ENCODE measurements at places on chromosomes 16 and 17.

DNA sequence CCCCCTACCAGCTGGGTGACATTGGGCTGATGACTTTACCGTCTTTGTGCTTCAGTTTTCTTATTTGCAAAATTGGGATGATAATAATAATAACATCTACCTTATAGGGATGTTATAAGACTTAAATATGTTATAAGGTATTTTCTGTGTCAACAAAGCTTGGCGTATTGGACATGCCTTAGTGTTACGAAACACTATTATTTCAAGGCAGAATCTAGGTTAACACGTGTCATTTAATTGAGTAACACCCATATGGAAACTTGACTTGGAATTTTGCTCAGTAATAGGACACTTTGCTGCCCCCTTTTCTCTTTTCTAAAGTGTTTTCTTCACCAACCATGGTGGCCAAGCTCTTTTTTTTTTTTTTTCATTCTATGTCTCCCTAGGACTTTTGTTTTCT, 294.2 kb upstream of the SALL1 start:
- DNase-seq, result no peak

DNA sequence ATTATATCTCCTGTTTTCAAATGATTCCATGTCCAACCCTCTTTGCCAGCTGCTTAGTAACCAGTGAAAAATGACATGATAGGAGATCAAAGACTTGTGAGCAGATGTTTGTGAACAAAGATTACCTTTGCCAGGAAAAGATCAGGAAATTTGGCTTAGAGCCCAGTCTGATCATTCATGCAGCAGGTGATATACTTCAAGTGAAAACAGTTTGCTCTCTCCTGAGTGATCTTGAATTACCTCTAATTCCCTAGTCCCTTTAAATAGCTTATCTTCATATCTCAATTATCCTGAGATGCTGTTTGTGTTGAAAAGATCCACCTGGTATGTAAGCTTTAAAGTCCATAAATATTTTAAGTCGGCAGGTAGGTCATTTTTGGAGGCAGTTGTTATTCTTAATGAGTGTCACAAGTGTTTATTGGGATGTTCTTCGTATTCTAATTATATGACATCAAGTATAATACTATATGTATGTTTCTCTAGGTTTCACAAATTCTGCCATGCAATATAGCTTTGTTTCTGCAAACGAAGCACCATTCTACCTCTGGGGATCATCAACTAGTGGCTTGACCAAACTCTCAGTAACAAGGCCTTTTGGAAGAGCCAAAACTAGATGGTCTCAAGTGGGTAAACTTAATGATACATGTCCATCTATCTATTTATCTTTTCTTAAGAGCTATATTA, 13.2 kb upstream of the VPS35L start:
- DNase-seq, result no peak

DNA sequence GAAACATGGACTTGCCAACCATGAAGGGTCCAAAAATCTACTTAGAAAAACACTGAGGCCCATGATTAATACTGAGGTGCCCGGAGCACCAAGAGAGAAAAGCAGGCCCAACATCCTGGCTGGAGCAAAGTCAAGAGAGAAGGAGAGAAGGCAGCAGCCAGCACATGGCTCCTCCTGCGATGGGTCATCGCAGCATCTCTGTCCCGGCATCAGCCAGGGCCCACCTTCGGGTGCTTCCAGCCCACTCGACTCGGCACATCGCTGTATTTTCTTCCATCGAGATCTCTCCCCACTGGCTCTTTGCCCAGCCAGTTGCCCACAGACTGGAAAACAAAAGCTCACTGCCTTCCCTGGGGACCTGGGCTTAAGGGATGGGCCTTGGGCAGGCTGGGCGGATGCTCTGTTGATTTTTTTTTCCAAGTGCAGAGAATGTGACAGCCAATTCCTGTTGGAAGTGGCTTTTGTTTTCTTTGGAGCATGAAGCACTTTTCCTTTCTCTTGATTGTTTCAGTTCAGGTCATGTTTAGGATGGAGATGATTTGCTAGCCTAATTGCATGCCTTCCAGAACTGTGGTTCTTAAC, 58.1 kb downstream of the CYB5B start:
- DNase-seq, result no peak

- DNase-seq, result no peak
These were observed 30.9 kb downstream of the TMEM204 start for GRCh38 chr16:1564325-1564724.

DNA sequence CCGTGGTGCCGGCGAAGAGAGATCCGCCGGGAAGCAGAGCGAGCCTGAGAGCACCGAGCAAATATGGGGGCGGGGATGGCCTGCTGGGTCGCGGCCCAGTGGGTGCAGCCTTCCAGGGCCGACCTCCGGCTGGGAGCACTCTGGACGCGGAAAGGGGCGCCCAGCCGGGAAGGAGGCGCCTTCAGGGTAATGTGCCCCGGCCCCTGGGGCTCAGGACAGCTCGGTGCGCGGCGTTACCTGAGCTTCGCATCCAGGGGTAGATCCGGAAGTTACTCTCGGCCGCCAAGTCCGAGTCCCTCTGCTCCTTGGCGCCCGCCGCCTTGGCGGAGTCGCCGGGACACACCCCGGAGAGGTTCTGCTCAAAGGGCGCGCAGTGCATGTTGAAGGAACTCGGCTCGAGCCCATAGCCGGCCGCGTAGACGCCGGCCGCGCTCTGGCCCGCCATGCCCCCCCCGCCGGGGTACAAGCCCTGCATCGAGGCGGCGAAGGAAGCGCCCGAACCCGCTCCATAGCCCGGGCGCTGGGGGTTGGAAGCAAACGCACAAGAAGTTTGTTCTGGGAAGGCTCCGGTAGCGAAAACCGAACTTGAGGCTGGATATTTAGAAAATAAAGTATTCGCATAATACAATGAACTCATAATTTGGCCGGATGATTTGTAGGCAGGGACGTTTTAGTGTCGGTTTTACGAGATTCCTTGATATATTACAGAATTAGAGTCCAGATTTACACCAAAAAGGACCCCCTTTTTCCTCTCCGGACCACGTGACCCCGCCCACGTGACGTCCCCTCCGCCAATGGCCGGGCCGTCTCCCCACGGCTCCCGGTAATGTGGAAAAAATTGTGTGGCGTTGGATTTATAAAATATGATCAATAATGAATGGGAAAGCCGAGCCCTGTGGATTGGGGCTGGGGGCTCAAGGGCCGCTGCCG, at the start of gene HOXB7:
Gene HOXB7 (minus strand): TSS at position 736 of the 930 bp plus-strand sequence. CDS start 99 bp downstream, at position 637.
- DNase-seq, result no peak

GRCh38 chr17:73064084-73064938, 28.2 kb downstream of the SLC39A11 start:
- no peak for DNase-seq

DNA sequence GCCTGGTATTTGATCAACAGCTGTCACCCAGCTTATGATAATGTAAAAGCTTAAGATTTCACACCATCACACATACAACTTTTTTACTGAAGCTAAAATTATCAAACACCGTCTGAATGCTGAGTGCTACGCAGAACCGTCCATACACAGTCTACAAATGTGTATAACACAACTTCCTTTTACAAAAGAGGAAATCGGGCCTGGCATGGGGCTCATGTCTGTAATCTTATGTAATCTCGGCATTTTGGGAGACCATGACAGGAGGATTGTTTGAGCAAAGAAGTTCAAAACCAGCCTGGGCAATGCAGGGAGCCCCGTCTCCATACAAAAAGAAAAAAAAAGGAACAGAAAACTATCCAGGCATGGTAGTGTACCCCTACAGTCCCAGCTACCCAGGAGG, 19.6 kb upstream of the QRICH2 start:
- DNase-seq, result no peak

- no peak for DNase-seq
These were observed 8.1 kb downstream of the TMEM204 start for GRCh38 chr16:1541293-1542165.
